Stimulated activated CD4-positive, alpha-beta T cell treated with anti-CD3 and anti-CD28 coated beads, Interleukin-2, amount 100 ng/mL, for 48 hours (primary cell): ENCODE measurements at places on chromosomes 11 and 22.

DNA sequence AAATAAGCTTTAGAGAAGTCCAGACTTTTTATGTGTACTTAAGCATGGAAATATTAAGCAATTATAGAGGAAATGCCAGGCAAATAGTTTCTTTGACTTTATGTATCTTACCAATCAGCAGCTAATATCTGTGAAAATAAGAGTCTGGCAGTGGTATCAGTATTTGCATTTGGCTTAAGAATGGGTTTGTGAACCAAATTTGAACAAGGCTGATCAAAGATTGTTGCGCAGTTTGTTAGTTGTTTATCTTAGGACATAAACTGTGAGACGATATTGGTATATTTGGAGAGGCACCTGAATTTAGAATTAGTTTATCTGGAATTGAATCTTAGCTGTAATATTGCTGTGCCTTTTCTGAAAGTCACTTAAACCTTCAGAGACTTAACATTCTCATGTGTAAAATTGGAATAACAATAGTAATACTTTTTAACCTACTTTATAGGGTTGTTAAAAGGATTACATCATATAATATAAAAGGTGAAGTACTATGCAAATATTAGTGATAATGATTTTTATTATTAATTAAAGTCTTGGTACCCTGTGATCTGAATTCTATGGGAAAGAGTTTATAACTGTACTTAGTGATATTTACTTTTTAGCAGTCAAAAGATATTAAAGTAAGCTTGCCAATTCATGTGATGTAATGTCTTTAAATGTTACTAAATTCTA is 66.4 kb downstream of the DYNC2H1 start:
- DNase-seq, result no peak

GRCh38 chr11:9399466-9399865 is 15.0 kb downstream of the IPO7 start:
- no peak for DNase-seq

- no peak for DNase-seq
Measured at GRCh38 chr11:45285930-45286632, at the start of gene SYT13. Gene SYT13, minus strand, starts transcription at chr11:45286341. Its CDS starts 134 bp downstream, at chr11:45286207.

- DNase-seq, result no peak
Measured at GRCh38 chr11:12565406-12565805, 108.8 kb upstream of the TEAD1 start.

- no peak for DNase-seq
Measured at GRCh38 chr11:8603696-8604077, 9.7 kb upstream of the STK33 start.

DNA sequence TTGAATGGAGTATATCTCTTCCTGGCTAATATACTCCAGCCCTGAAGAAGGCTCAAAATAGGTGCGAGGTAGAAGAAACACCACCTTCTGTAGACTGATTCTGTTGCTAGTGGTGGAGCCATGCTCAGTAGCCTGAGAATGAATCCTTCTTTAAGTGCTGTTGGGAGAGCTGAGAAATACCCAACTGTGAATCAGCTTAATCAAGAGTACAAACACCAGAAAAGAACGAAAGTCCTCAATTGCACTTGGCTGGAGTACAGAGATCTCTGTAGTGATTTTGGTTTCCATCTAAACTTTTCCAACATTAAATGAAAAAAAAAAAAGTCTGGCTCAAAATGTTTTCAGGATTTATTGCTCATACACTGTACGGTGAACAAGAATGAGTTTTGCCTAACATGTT is 619.1 kb downstream of the METTL15 start:
- DNase-seq, result no peak

DNA sequence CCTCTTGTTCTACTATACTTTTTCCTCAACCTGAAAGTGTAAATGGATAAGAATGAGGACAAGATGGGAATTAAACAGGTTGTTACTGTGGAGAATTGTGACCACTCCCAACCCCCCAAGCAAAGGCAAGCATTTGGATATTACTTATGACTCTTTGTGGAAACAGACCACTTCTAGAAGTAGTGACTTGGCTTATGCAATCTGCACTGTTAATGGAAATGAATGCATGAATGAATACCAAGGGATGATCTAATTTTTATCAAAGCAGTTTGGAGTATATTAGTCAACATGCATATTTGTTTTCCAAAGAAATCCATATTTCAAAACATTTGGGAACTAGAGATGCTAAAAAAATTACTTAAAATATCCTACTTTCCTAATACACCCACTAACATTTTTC is 35.3 kb downstream of the AMOTL1 start:
- no peak for DNase-seq

DNA sequence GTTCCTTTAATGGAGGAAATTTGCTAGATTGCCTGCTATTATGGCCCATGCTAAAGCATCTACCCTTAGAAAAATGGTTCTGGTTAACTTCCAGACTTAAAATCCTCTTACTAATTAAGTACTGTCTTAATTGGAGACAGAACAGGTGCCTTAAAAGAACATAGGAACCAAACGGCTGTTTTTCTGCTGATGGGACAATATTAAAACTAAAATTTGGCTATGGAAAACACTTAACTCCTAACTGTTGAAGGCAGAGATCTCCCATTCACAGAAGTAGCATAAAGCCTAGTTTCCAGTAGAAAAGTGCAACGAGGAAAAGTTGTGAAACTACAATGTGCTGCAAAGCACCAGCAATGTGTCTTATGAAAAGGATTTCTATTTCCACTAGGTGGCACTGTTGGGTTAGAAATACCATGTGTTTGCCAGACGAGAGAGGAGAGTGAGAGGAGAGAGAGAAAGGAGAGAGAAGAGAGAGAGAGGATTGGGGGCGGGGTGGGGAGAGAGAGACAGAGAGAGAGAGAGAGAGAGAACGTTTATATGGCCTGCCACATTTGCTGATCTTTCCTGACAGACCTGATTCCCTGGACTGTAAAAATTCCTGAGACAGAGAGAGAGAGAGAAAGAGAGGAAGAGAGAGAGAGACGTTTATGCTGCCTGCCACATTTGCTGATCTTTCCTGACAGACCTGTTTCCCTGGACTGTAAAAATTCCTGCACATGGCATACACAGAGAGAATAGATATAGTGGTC is 51.5 kb downstream of the FAM181B start:
- DNase-seq, result no peak

DNA sequence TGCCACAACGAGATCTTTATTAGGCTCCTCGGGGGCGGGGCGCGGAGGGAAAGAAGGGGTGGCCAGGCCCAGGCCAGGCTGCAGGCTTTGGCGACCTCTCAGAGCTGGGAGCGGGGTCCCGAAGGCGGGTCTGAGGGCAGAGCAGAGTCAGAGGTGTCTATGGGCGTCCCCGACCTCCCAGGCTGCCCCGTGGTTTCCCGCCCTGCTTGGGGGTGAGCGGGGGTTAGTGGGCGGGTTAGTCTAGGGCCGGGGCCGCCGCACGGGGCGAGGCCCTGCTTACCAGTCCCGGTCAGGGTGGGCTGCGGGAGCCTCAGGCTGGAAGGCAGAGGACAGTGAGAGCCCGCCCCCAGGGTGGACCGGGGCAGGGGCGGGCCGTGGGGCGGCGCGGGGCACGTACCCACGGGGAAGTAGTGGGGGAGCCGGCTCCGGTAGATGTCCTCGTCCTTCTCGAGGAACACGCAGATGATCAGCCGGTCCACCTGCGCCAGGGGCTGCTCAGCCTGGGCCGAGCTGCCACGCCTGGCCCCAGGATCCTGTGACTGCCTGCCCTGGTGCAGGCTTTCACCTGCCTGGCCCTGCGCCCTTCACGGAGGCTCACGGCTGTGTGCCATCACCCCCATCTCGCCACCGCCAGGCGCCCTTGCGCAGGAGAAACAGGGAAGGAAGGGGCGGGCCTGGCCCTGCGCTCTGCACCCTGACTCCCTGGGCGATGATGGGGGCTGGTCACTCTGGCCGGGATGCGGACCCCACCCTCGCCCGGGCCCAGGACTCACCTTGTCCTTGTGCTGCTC is 12.5 kb downstream of the OTUB1 start:
- DNase-seq, result no peak

- DNase-seq, result no peak
Measured at GRCh38 chr22:46613606-46614021, 6.6 kb upstream of the GRAMD4 start.

GRCh38 chr11:47001781-47002181 is 65.2 kb downstream of the CSTPP1 start:
- no peak for DNase-seq

- DNase-seq, result no peak
Measured at GRCh38 chr22:33421859-33422258, 363.7 kb upstream of the SYN3 start.

- DNase-seq, result no peak
Measured at GRCh38 chr11:122209619-122210366, 93.8 kb upstream of the BLID start.

DNA sequence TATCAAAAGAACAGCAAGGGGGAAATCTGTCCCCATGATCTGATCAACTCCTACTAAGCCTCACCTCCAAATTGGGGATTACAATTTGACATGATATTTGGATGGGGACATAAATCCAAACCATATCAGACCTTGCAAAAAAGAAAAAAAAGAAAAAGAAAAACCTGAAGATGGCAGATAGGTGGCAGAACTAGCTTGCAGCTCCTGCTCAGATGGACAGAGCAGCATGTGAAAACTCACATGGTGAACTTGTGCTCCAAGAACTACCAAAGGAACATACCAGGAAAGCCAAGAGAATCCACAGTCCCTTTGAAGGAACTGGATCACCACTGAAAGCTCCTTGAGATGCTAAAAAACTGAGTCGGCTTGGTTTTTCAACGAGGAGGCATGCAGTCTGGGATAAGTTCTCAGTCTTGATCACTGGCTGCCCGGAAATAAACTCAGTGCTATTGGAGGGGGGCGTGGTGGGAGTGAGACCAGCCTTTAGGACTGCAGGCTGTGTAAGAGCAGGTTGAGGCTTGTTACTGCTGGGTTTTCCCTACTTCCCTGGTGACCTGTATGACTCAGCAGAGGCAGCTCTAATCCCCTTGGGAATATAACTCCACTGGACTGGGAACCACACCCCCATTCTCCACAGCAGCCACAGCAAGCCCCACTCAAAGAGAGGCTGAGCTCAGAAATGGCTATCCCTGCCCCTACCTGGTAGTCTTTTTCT is 358.3 kb upstream of the ARHGAP42 start:
- DNase-seq, result no peak

DNA sequence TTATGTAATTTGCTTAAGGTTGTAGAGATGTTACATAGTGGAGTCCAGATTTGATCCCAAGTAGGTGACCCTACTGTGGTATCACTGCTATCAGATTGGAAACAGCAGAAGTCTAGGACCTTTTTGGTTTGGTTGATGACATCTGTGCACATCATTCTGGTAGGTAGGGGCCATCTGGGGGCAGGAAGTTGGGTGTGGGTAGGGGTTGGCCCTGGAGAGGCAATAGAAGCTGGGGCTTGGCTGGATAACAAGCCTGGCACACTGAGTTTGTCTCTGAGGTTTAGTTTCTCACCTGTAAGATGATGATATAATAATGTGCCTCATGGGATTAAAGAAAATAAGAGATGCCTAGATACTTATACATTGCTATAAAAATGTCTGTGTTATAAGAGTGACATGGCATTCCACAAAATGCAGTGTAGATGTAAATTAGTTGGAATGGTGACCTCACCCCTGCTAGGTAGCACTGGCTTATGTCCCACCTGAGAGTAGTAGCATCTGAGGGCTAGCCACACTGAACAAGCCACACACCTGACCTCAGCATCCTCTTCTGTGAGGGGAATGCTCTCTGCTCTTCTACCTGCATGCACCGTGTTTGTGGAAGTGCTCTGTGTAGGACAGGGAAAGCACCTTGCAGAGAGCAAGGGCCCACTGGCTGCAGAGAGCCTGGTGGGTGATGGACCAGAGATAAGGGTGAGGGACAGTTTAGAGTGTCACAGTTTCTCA is 36.9 kb downstream of the PTPRJ start:
- DNase-seq, result no peak

GRCh38 chr11:121448431-121448941 is 3.6 kb upstream of the SORL1 start:
- DNase-seq, result no peak

DNA sequence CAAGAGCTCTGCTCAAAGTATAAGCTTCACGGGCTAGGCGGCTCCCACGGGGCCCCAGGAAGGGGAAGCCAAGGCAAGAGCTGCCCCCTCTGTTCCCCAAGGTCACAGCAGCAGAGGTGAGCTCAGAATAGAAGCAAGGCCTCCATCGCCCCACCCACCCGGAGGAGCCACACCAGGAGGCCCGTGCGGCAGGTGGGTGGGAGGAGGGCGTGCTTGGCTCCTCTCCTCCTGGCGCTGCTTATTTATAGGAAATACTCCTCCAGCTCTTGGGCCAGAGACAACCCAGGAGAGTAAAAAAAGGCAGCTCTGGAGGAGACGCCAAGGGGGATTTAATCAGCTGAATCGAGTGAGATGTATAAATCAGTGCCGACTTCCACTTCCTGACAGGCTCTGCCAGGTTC is 87.8 kb downstream of the FEZ1 start:
- no peak for DNase-seq

- DNase-seq, result no peak
Measured at GRCh38 chr11:78570031-78570430, 4.6 kb downstream of the NARS2 start.

- no peak for DNase-seq
Measured at GRCh38 chr11:12392672-12393071, 15.3 kb downstream of the PARVA start.
